ENCODE measurements at places on chromosomes 6 and 20.

GRCh38 chr6:14107000-14107399 is 10.6 kb upstream of the CD83 start:
- DNase-seq = no peak

DNA sequence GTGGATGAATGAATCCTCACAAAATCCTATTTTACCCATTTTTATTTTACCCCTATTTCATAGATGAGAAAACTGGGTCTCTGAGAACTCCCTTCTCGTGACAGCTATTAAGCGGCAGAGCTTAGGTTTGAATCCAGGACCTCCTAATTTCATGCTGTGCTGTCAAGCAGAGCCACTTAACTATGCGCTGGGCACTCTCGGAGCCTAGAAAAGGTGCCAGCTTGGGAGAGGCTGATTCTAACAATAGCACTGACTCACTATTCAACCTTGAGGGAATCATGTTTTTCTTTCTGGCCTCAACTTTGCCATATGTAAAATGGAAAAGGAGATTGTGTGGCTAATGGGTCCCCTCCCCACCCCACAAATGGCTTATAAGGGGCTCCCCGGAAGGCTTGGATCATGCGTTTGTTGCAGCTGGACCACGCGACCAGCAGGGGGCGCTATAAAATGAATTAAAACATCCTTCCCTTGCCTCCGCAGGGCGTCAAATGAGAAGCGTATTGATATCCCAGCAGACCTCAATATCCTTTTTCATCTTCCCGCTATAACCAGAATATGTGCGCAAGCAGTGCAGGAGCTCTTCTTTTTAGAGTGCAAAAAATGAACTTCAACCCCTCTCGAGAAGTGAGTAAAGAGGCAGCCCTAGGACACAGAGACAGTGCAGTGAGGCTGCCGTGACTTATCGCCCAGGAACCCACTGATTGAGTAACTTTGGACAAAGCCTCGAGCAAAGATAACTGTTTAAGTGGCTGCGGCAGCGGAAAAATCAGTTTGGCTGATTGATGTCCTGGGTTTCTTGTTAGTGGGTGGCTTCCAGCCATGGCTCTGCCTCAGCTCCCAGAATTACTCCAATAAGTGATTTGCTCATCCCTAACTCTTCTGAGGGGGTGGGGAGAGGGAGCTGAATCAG is 12.8 kb upstream of the PDYN start:
- peak; percentile 24 for DNase-seq

DNA sequence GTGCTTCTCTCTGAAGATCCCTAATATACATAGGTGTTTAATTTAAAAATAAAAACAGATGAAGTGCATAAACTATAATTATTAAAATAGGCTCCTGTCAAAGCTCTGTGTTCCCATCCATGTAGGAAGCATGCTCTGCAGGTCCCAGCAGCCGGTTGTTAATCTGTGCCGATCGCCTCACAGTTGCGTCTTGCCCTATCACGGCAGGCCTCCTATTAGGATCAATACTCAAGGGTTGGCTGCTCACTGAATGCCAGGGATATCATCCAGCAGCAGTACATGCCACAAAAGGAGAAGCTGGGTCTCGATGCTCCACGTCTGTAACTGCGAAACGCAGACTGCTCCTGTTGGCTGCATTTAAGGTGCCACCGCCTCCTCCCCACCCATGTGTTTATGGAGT is 369.8 kb downstream of the CDH4 start:
- no peak for DNase-seq

GRCh38 chr20:24751551-24751950 is 197.5 kb upstream of the CST7 start:
- DNase-seq = no peak

DNA sequence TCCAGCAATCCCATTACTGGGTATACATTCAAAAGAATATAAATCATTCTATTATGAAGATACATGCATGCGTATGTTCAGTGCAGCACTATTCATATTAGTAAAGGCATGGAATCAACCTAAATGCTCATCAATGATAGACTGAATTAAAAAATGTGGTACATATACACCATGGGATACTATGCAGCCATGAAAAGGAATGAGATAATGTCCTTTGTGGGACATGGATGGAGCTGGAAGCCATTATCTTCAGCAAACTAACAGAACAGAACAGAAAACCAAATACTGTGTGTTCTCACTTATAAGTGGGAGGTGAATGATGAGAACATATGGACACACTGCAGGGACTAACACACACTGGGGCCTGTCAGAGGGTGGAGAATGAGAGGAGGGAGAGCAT is 261.6 kb downstream of the GMDS start:
- DNase-seq = no peak

GRCh38 chr6:143506620-143507019 is 4.9 kb downstream of the FUCA2 start:
- DNase-seq = no peak

- no peak for DNase-seq
Measured at GRCh38 chr6:42315991-42316970, 98.6 kb upstream of the MRPS10 start.

- no peak for DNase-seq
Measured at GRCh38 chr6:129485746-129486145, 224.2 kb downstream of the ARHGAP18 start.

DNA sequence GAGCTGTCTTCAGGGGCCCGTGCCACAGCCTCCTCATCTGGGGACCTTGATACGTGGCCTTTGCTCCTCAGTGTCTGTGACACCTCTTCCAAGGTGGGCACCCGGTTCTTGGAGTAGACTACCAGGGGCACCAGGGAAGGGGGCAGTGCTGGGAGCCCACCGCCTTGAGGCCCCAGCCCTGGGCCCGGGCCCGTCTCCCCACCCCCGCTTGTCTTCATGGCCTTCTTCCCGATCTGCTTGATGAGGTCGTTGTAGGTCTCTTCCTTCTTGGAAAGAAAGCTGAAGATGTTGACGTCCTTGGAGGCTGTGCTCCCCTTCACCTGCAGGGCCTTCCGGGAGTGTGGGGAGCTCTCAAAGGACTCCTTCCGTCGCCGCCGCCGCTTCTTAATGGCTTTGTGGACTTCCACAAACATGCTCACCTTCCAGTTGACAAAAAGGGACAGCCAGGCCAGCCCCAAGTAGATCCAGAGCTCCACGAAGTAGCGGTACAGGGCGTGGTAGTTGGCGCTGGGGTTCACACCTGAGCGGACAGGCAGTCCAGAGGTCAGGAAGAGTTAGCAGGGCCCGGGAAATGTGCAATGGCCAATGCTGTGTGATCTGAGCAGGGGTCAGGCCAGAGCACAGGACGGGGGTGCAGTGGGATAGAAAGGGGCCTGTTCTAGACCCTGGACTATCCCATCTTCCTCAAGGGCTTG is 37.9 kb downstream of the KCNK5 start:
- no peak for DNase-seq

- no peak for DNase-seq
Measured at GRCh38 chr20:33830371-33830770, 19.2 kb downstream of the CHMP4B start.

DNA sequence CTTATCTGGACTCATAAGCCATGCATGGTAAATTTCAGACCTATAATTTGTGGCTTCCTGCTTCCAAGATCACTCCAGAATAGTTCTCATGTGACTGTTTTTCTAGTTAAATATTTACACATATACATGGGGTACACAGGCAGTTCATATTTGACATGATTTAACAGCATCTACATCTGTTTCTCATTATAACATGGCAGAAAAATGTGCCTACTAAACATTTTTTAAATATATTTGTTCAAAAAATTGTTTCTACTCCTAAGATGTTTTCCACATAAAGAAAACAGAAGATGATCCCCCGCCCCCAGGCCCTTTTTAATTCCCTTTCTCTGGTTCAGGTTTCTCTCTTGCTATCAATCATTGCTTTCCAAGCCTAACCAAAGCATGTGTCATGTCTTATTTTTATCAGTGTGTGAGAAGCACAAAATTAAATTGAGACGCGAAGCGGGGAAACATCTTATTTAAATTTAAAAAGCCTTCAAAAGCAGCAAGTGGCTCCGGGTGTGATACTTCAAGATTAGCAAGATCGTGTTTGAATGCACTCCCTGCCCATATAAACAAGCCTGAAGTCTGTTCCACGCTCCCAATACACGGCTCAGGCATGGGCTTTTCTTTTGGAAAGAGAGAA is 37.3 kb downstream of the IPCEF1 start:
- no peak for DNase-seq

DNA sequence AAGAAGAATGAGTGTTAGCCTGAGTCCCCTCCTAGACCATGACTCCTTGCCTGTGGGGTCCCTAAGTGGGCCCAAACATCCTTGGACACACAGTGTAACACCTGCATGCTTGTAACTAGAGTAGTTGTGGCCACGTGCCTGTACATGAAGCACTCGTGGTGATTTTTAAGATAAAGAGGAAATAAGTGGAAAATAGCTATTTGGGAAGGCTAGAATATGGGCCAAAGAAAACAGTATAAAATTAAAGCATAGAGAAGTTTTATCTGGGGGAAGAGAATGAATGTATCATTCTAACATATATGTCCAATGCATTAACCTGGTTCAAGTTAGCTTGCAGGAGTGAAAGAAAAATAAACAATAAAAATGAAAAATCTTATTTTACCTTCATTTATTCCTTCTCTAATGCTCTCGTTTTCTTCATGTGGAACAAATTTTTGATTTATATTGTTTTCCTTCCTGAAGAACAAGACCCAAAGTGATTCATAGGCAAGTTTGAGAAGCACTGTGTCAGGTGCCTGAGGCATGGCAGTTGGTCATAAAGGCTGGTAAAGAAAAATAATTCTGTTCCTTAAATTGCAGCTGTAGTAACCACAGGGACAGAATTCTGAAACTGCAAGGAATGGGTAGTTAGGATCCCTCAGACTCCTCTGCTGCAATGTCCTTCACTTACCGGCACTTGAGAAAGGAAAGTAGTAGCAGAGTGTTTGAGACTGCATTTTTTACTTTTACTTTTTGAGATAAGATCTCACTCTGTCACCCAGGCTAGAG is 8.5 kb upstream of the CST3 start:
- no peak for DNase-seq

Measured in stimulated activated CD4-positive, alpha-beta T cell treated with anti-CD3 and anti-CD28 coated beads, TNF-alpha, amount 100 ng/mL, for 48 hours (primary cell).